ENCODE measurements at places on chromosomes 3 and 15.

DNA sequence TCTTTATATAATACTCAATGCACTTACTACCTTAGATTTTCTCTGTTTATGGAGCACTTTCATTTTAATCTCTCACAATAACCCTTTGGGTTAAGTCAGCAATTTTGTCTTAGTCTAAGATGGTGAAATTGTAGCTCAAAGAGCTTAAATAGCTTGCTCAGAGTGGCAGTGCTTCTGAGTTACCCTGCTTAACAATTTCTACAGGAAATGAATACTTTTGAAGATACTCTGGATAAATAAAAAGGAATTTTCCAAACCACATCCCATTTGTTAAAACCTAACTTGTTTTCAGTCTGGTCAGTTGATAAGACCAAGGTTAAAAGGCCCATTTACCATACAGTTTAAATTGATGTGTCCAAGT lies 37.2 kb downstream of the HMG20A start:
- no peak for DNase-seq

DNA sequence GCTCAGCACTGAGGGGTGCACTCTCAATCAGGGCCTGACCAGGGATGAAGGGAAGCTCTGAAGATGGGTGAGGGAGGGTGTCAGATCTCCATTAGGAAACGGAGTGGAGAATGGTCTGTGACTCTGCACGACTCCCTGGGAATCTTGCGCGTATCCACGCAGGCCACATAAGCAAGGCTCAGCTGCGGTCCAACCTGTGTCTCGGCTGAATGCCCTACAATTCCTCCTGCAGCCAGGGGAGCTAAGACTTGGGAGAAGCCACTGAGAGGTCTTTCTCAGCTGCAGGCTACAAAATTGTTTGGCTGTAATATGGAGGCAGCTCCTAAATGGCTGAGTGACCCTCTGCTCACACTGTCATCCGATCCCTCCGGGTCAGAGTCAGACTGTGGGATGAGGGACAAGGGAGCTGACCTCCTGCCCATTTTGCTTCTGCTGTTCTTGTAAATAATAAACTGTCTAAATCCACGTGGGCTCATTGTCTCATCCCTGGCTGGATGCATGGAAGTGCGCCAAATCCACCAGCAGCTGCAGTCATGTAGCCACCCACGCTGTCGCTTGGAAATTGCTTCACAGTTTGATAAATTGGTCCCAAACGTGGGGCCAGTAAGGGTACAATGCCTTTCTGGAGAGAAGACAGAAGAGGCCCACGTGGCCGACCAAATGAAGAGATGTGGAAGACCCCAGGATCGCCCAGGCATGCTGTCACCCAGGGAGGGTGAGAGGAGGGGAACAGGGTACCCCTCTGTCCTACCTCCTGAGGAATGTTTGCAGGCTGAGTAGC lies 30.5 kb downstream of the ALS2CL start:
- DNase-seq = no peak

DNA sequence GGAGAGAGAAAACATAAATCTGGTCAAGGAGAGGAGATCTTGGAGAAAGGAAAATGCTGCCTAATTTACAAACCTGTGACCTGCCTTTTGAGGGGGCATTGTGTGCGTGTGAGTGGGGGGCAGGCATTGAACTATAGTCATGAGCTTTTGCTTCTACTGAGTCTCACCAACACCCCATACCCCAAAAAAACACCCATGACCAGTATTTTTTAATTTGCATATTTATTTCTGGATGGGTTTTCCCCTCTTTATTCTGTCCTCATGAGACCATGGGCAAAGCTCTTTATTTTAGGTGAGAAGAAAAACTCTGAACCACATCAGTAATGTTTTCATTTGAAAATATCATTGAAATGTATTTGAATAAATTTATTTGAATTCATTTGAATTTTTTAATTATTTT lies 20.6 kb downstream of the CD80 start:
- DNase-seq = no peak

DNA sequence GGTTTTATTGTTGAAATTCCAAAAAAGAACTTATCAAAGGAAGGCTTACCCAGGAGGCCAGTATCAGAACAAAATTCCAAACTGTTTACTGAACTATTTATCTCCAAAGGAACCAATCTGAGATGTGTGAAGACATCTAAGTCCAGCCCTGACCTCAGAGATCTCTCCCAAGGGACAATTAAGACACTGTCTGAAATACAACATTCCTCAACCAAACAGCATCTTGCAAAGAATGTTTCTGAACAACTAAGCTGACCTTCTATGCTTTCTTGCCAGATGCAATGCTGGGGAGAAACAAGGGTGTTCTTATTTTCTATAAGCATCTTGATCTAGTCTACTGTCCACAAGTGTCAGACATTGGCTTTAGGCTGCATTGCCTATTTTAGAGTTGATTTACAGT lies 13.6 kb downstream of the PDZRN3 start:
- DNase-seq = no peak

GRCh38 chr15:91898843-91899242 lies 45.3 kb downstream of the SLCO3A1 start:
- no peak for DNase-seq

- DNase-seq = no peak
Observed at GRCh38 chr15:98120561-98120960, 160.1 kb downstream of the ARRDC4 start.

DNA sequence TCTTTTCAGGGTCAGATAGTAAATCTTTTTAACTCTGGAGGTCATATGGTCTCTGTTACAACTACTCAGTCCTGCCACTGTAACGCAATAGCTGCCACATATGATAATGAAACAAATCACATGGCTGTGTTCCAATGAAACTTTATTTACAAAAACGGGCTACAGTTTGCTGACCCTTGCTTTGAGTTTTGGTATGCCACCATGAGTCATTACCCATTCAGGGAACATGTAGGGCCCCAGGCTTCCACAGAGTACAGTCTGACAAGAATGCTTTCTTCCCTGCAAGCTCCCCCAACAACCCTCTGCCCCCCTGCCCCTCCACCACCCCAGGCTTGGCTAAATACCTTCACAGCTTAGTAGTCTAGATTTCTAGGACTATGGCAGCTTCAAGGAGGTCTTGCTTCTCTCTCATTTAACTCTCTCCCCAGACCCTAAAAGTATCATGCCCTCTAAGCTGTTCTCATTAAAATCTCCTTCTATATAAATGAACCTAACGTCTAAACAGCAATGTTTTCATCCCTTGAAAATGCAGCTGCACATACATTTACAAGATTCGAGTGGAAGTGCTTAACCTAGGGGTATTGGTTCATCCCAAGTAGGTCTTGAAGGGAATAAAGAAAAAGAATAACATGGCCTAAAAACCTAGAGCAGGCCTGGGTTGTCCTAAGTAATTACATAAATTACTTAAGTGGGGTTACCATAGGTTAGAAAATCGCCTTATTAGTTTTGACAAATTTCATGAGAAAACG lies 117.8 kb upstream of the PRICKLE2 start:
- DNase-seq = no peak

GRCh38 chr3:139389552-139390368 lies at the start of gene COPB2:
Gene COPB2 (minus strand): TSS chr3:139389647. CDS start chr3:139389550, 97 bp downstream.
- peak; percentile 75 for DNase-seq

DNA sequence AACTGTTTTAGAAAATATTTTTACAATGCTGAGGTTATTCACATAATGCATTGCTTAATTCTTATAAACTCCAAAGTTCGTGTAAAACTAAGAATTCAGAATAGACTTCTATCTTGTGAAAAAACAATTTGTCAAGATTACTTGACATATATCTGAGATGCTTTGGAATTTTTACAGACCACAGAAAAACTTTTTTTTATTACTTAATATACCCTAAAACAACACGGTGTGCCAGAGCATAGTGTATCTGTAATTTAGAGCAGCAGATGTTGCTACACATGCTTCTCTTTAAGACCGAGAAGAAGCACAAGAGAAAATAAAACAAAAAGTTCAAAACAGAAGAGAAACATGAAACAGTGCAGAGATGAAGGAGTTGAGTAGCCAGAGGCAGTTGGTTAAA lies 26.4 kb downstream of the ASB7 start:
- no peak for DNase-seq

GRCh38 chr15:66078929-66079275 lies 174.6 kb downstream of the MEGF11 start:
- no peak for DNase-seq

GRCh38 chr3:88044411-88044810 lies 14.4 kb downstream of the CGGBP1 start:
- no peak for DNase-seq

DNA sequence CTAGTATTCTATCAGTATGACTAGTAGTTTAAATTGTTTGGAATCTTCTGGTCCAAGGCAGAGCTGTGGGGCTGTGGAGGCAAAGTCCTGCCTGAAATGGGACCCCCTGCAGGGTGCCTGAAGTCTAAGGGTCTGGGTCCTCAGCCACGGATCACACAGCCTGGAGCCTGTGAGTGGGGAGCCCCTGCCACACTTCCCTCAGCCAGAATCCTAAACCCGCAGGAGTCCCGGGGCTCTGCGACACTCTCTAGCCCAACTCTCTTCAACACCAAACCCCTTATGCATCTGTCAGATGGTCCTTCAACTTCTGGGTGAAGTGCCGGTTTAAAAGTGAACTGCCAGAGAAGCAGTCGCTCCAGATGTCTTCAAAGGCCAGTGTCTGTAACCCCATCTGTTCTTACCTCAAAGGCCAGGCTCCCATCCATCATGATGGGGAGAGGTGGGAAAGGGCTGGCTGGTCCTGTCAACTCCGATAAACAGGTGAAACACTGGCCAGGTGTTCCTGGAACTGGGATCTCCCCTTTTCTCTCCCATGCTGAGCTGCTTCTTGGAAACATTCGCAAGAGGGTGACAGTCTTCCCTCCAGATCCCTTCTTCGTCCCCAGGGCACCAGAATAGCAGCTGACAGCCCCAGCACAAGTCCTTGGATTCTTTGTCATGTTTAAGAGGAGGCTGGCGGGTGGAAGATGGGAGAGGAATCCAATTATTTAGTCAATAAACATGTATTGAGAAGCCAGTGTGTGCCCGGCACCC lies 45.6 kb downstream of the CPN2 start:
- DNase-seq = no peak

DNA sequence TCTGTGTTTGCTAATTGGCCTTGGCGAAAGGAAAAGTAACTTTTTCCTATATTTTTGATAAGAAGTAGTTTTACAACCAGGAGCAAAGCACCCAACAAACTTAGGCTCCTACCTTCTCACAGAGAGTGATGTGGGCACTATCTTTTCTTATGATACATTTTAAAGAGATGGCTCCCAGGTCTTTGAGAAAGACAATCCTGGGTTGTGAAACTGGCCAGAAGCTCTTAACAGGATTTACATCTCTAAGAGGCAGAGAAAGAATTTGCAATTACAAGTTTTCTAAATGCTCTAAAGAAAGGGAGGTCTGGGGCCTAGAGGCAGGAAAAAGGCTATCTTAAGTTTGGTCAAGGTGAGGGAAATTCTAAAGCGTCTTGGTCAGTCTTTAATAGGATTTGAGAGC lies 609.7 kb downstream of the VGLL3 start:
- DNase-seq = no peak

GRCh38 chr3:69650066-69650419 lies 89.2 kb upstream of the MITF start:
- DNase-seq = no peak

GRCh38 chr15:91853948-91854638 lies 585 bp downstream of the SLCO3A1 start:
- no peak for DNase-seq

DNA sequence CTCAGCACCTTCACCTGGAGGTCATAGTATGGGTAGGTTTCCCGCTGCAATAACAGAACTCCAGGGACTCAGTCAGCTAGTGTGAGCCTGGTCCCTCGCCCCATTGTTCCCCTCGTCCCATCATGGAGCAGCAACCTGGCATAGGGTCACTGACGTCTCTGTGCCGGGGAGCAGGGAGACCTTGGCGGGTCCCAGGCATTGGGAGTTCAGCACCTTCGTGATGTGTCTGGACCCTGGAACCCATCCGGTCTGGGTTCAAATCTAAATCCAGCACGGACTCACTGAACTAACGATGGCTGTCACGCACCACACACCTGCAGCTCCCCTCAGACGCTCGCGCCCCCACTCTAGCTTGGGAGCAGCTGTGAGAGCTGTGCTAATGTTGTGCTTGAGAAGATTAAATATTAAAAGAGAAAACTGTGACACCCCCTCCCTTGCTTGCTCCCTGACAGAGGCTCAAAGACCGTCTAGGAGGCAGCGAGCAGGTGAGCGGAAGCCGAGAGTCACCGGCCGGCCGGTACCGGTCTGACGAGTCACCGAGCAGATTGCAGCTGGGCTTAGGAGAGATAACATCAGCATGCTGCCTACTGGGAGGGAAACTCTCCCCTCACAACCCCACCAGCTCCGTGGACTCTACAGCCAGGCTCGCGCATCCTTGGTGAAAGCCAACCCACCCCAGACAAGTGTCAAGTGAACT lies 742 bp downstream of the PLA2G4F start:
- no peak for DNase-seq

DNA sequence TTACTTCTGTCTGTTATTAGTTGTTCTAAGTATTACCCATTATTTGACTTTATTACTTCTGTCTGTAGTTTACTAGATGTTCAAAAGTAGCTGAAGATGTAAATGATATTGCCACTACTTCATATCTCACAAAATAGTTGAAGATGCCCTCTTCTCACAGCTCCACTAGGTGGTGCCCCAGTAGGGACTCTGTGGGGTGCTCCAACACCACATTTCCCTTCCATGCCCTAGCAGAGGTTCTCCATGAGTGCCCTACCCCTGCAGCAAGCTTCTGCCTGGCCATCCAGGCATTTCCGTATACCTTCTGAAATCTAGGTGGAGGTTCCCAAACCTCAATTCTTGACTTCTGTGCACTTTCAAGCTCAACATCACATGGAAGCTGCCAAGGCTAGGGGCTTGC lies 80.8 kb downstream of the KCNH8 start:
- no peak for DNase-seq

DNA sequence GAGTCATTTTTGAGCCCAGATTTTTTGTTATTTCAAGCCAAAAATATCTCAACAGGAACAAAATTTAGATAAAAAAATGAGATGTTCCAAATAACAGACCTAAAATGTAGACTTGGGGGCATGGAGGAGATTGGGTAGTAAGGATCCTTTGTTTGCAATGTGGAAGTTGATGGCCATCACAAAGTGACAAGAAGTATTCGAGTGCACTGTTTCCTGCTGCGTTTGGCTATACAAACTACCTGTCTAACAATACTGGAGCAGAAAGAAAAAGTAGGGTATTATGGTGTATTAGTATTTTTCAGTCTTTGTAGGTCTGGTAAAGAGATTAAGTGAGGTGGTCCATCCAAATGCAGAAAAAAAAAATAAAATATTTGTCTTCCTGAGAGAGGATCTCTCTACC lies 284.2 kb downstream of the C3orf38 start:
- no peak for DNase-seq

- DNase-seq = no peak
Observed at GRCh38 chr15:94174399-94174802, 57.0 kb upstream of the MCTP2 start.

GRCh38 chr15:69888406-69888805 lies 209.3 kb downstream of the TLE3 start:
- DNase-seq = no peak

GRCh38 chr3:132972333-132972732 lies 65.9 kb upstream of the TMEM108 start:
- no peak for DNase-seq

DNA sequence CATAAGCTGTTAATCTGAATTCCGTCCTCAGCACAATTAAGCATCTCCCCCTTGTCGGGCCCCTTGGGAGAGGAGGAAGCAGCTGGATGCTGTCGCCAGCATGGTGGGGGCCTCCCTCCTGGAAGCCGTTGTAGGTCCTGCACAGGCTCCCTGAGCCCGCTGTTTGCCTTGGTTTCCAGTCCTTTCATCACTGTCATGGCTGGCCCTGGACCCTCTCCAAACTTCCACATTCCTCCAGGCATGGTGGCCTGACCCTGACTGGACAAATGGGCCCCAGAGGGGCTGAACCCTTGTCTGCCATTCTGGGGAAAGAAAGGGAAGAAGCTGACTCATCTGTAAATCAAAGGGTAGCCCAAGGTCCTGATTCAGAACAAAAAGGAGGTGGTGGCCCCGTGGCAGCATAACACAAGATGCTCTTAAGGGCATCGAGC lies 300.5 kb upstream of the LRRFIP2 start:
- DNase-seq = no peak
